ENCODE measurements at places on chromosomes 13 and 19.

- no peak for DNase-seq
These were observed 10.1 kb upstream of the ZNF358 start for GRCh38 chr19:7505682-7506384.

DNA sequence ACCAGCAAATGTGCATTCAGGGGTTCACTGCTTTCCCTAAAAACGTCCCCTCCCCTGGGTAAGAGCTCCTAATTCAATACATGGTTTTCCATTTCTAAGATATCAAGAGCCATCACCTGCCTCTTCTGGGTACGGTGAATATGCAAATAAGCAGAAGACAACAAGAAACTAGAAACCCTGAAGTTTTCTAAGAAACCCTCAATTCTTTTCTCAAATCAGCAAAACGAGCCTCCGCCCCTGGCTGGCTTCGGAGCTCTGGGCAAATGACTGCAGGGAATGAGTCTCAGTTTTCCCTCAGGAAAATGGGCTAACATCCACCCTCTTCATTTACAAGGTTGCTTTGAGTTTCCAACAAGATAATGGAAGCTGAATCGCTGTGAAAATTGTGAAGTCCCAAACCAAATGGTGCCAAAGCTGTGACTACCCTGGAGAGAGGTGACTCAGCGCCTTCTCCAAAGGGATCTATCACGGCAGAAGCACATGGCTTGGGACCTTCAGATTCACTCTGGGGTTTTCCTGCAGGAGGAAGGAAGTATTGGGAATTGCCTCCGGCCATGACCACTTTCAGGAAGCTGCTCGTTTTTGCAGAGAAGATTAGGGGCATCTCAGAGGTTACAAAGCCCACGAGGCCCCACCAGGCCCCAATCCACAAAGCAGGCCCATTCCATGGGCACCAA, 26.6 kb downstream of the KLF2 start:
- DNase-seq: no peak

- DNase-seq: no peak
These were observed 25.2 kb upstream of the PDCD5 start for GRCh38 chr19:32555786-32556185.

- DNase-seq: no peak
These were observed 8.6 kb downstream of the ITM2B start for GRCh38 chr13:48241651-48242050.

DNA sequence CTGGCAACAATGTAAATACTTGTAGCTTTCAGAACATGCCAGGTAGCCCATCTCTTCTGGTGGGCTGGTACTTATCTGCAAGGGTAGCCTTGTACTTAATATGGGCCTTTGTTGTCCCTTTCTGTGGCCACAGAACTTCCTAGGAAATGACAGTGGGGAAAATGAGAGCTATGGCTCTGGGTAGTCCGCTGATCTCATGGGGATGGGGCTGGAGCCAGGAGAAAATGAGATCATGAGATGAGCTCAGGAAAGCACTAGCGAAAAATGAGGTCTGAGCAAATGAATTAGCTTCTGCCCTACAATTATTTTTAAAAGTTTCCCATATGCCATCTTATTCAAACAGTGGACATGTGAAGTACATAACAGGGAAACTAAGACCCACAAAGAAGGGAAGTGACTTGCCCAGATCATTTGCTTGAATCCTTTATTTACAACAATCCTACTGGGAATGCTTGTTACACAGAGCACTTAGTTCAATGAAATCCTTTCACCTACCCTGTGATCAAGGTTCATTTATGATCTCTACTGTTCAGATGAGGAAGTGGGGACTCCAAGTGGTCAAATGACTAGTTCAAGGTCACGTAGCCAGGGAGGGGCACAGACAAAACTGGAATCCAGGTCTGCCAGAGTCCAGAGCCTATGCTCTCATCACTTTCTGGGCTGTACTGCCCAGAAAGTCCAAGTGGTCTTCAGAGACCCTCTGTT, 87.1 kb downstream of the PTPRS start:
- DNase-seq: no peak

- DNase-seq: no peak
These were observed 788.4 kb upstream of the PRR20A start for GRCh38 chr13:56352361-56352760.

GRCh38 chr13:114151565-114152284, 19.3 kb upstream of the RASA3 start:
- no peak for DNase-seq

GRCh38 chr19:46745521-46746280, at the start of gene FKRP:
Gene FKRP (plus strand): TSS chr19:46746057. CDS start chr19:46755451, 9,394 bp downstream.
- DNase-seq: no peak

Data from NK-92 treated with Interleukin-12 subunit alpha and Interleukin-12 subunit beta, amount 100 ng/mL, for 24 hours (cell line).